ENCODE measurements at places on chromosomes 5 and 9.
A peak's percentile ranks its signal among the peaks of the same experiment; 100 is the strongest.

GRCh38 chr9:81207651-81208050, 481.7 kb downstream of the TLE1 start:
- no peak for DNase-seq

DNA sequence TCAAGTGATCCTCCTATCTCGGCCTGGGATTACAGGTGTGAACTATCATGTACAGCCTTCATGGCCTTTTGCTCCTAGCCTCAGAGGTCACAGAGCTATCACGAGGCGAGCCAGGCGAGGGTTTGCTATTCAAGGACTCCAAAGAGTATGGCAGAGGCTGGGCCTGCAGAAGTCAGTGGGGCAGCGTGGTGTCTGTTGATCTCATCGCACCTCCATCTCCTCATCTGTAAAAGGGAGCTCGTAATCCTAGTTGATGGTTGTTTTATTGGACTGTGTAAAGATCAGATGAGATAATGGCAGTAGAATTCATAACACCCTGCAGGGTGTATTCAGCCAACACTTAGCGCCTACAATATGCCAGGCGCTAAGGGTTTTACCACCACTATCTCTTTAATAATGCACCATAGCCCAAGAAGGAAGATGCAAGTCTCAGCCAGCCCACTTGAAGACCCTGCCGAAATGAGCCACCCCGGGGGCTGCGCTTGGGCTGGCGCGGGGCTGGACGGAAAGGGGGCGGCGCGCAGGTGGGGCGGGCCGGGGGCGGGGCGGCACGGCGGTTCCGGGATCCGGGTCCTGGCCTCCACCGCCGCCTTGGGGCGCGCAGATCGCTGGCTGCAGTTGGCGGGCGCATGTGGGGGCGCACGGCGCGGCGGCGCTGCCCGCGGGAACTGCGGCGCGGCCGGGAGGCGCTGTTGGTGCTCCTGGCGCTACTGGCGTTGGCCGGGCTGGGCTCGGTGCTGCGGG, at the start of gene GALNT12:
TSS of gene GALNT12 (plus strand) at position 601 of the 744 bp plus-strand sequence. CDS start at position 630, 29 bp downstream.
- DNase-seq = no peak

DNA sequence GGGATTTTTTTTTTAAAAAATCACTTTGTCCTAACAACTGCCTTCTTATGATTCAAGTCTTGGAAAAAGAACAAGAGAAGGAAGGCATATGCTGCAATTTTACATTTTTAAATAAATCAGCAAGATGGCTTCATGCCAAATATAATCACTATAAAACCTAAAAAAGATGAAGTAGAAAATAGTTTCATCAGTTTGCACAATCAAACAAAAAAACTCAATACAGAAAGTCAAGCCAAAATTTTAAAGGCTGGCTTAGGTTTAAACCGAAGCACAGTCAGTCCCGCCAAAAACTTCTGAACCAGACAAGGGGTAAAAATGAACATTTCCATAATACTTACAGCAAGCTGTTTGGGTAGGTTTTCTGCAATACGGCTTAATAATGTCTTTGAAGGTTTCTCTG, 57.3 kb downstream of the ZFR start:
- no peak for DNase-seq

- DNase-seq = no peak
These were observed 5.2 kb downstream of the PPP2R2B start for GRCh38 chr5:146873186-146873917.

DNA sequence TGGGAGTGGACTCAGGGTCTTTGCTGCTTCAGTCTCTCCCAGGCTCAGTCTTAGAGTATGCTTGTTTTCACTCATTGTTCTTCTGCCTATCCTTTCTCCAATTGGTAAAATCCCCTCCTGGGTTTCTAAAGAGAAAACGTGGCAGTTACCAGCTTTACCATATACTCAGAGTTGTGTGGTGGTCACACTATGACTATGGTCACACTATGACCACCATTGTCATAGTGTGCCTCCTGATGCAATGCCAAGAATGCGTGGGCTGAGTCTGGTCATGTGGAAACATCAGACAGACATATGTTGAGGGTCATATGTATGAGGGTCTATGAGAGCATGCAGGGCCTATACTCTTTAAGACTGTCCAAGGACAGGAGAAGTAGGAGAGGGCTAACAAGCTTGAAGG, 326.5 kb upstream of the PRR16 start:
- no peak for DNase-seq

DNA sequence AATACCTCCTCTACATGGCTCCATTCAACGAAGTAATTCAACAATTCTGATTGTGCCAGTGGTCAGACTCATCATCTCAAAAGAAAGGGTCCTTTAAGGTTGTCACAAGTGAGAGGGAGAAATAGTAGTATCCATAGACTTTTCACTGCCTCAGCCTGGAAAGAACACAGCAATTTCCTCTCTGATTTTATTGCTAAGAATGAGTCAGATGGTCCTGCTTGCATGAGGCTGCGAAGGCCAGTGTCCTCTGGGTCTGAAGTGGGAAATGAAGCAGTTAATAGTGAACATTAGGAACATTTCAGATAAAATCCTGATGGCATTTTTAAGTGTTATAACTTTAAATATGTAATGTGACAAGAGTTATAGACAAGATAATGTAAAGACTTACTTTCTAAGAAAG, 979.0 kb downstream of the EFNA5 start:
- no peak for DNase-seq

DNA sequence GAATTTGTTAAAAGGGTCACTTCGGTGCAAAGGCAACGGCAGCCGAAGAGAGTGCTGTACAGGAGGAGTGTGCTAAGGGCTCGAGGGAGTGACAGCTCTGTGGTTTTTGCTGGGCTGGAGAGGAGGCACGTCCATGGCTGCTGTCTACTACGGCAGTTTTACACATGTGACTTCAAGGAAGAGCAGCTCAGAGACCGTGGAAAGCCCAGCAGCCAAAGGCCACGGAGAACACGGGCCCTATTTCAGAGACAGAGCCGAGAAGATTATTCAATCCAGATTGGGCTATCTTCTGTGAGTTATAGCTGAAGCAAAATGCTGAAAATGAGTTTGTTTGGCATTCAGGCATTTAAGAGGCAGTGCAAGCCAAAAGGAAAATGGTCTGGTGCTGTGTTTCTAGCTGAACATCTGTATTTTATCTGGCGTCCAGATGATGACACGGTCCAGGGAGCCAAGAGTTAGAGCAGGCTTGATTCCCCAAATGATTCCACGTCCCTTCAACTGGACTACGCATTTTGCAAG, 96.4 kb downstream of the RFK start:
- DNase-seq = no peak

- no peak for DNase-seq
These were observed 60.3 kb downstream of the GCNT1 start for GRCh38 chr9:76519075-76519835.

- no peak for DNase-seq
These were observed 188.6 kb downstream of the FSTL4 start for GRCh38 chr5:133423618-133424282.

DNA sequence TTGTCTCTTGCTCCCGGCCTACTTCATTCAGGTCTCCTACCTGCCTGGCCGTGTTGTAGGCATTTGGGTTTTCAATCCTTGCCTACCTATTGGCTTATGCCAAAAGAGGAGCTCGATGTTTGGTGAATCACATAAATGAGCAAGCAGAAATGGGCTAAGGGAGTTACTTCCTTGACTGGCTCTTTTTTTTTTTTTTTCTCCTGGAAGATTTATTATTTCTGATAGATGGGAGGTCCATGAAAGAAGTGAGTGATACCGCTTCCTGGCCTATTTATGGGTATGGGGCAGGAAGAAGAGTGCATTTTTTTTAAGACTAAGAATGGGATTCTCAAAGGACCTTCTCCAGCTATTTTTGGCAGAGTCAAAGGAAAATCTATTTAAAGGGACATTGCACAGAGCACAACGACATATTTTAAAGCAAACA, 294.1 kb downstream of the ARHGAP26 start:
- DNase-seq = no peak

DNA sequence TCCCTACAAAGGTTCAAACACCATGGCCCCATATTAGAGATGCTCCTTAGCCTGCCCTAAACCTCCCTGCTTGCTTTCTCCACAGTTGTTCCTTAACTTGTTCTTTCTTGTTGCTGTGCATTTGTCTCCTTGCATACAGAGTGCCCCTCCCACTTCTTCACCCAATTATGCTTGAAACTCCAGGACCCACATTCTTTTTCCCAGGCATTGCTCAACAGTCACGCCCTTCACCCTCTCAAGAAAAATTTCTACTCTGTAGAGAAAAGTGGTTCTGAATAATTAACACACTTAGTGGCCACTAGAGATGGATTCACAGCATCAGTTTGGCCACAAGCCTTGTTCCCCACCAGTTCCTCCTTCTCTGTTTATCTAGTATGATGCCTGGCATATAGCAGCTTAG, 57.7 kb downstream of the NREP start:
- DNase-seq = no peak

DNA sequence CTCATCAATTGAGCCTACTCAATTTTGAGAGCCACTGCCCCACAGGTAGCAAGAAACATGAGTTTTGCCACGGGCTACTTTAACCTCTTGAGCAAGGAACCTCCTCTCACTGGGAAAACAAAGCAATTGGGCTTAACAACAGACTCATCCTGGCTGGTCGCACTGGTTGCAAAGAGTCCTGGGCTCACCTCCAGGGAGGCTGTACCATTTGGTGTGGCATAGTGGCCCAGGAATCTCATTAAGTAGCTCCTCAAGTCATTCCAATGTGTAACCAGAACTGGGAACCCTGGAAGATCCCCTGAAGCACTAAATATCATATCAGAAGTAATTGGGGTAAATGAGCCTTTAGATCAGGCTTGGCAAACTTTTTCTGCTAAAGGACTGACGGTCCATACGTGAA, 78.5 kb downstream of the MYO10 start:
- DNase-seq = no peak

DNA sequence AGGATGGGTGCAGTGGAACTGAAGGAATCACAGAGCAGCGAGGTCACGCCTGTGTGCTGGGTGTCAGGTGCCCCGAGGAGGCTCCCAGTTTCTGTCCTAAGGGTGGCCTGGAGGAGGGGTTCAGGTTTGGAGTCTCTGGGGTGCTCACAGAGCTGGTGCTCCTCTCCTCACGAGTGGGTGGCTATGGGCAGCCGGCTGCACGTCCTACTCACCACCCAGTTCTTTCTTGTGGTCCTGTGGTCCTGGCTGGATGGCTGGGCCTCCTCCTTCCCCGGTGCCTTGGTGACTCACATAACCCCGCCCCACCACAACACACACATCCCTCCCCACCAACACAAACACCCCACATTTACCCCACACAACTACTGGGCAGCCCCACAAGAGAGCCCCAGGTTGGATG, 9.9 kb upstream of the PTGS1 start:
- no peak for DNase-seq

DNA sequence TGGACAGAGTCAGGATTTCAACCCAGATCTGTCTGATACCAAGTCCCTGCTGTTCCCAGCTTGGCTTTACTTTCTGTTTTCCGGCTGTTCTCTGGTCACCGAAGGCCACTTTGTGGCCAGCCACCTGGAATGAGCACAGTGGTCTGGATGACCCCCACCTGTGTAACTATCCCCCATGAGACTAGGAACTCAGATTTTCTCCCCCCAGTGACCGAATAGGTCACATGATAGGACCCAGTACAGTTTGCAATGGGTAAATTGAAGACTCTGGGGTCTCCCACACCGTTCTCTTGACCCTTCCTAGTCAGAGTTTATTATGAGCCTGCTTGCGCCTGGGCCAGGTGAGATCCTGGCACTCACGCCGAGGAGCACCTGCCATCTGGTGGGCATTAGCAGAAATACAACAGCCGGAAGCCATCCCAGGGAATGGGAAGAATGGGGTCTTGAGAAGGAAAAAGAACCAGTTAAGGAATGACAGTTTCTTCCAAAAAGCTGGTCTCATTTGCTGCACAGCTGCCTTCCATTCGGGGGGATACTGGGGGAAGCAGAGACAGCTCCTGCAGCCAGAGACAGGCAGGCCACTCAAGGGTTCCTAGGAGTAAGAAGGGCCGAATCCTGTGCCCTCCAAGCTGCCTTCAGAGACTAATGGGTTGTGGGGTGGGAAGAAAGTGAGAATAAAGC, 7.1 kb downstream of the PHYHD1 start:
- no peak for DNase-seq

DNA sequence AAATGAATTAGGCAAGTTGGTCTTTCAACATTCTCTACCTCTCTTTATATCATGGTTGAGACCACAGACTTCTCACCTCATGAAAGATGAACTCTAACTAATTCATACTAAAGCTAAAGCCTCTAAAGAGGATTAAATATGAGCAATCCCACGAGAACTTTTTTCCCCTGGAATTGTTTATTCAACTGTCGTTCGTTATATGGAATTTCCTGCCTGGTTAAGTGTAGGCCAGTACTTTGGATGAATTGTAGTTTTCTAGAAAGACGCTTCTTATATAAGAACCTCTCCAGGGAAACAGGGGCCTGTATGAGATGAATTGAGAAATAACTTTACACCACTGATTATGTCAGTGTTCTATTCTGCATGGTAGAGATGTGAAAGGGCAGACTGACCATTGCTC, 42.9 kb downstream of the PDCD1LG2 start:
- DNase-seq = no peak

GRCh38 chr5:150148117-150148927, 7.3 kb downstream of the PDGFRB start:
- DNase-seq = no peak

DNA sequence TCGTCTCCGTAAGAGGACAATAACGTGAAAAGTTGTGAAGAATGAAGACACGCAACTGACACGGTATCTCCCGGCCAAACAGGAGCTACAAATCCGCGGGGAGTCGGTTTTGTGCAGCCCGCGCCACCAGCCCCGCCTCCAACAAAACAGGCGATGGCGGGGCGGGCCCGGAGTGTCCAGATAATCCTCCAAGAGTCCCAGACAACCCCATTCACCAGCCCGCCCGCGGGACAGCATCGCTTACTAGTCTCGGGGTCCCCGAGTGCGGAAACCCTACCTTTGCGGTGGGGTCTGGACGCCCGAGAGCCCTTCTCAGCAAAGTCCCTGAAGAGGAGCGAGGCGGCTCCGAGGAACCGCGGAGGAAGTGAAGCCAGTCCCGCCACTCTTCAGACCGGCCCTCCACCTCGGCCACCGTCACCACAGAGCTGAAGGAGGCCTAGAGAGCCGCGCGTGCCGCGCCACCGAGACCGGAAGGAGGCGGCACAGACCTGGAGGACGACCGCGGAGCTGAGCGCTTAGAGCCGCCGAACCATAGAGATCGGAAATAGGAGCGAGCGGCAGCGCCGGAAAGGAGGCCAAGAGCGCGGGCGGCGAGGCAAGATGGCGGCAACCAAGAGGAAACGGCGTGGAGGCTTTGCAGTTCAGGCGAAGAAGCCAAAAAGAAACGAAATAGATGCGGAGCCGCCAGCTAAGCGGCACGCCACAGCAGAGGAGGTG, at the start of the genes BRIX1 and RAD1:
TSS of gene BRIX1 (plus strand) at position 573 of the 717 bp plus-strand sequence. CDS start at position 601, 28 bp downstream.
TSS of gene RAD1 (minus strand) at position 366 of the 717 bp plus-strand sequence. CDS start 612 bp downstream, outside the sequence.
- peak; percentile 88 for DNase-seq

GRCh38 chr5:113176734-113177133, 200.1 kb downstream of the DCP2 start:
- DNase-seq = no peak

GRCh38 chr5:24823625-24824024, 178.8 kb upstream of the CDH10 start:
- no peak for DNase-seq

GRCh38 chr5:168580227-168580508, 1.0 kb upstream of the PANK3 start:
- no peak for DNase-seq

GRCh38 chr9:113538131-113538530, 74.6 kb downstream of the RGS3 start:
- DNase-seq = no peak

GRCh38 chr9:106893088-106893487, 30.1 kb downstream of the ZNF462 start:
- no peak for DNase-seq

- DNase-seq = no peak
These were observed 141.4 kb downstream of the LRRC70 start for GRCh38 chr5:62720031-62720441.

Measured in thoracic aorta (tissue), 2 donors.